ENCODE measurements at places on chromosomes 3 and 15.

- no peak for DNase-seq
These were observed 26.8 kb upstream of the FAM107A start for GRCh38 chr3:58604031-58604430.

DNA sequence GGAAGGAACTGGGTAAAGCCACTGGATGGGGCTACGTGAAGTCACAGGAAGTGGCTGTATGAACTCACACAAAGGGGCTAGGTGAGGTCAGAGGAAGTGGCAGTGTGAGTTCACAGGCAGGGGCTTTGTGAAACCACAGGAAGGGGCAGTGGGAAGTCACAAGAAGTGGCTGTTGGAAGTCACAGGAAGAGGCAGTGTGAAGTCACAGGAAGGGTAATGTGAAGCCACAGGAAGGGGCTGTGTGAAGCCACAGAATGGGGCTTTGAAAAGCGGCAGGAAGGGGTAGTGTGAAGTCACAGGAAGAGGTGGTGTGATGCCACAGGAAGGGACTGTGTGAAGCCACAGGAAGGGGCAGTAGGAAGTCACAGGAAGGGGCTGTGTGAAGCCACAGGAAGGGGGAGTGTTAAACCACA is 34.6 kb downstream of the GASK1A start:
- DNase-seq: no peak

DNA sequence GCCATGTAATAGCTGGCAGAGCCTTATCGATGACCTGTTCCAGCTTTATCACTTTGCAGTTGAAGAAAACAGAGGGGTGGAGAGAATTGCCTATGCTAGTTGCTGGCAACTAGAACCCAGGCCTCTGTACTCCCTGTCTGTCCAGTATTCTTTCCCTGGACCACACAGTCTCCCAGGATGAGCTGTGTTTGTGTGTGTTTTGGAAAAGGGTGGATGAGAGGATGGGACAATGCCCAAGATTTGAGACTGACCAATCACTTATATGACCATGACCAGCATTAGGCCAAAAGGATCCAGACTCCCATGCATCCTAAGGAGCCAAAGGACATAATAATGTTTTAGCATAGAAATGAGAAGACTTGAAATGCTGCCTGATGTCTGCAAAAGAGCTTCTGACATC is 102.6 kb downstream of the CD200R1L start:
- no peak for DNase-seq

DNA sequence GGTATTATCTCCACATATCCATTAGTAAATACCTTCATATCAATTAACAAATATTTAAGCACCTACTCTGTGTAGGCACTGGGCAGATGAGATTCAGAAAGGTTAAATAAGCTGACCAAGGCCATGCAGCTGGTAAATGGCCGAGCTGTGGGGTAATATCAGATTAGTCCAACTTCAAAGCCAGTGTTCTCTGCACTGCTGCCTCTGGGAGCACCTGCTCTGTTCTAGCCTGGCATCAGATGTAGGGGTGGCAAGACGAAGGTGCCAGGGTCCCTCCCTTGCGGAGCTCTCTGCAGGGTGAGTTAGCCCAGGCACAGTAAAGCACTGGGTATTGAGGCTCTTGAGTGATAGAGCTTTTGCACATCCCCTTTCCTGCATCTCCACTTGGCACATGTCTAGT is 5.5 kb downstream of the TATDN2 start:
- no peak for DNase-seq

- no peak for DNase-seq
These were observed 279.8 kb downstream of the ROBO2 start for GRCh38 chr3:77319711-77320110.

All from effector CD8-positive, alpha-beta T cell (primary cell).